Natural killer cell (primary cell): ENCODE measurements at places on chromosomes 6 and 20. TPM values are rescaled to one million over a fixed set of nuclear protein-coding genes. Genes with fewer than 3 reads are reported as not detected.

DNA sequence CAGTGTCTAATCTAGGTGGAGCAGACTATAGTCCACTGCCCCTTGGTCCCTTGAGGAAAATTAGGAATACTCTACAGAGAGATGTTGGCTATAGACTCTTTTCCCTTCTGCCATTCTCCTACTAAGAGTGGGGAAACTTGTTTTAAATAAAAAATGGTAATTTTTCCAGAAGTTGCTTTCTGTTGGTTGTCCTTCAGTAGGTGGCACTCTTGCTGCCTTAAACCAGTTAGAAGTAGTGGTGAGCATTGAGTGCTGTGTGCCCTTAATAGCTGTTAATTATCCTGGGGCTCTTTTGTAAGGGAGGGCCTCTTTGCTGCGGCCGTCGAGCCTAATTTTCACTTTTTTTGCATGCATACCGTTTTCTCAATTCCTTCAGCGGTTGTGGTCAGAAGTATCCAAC, 2.8 kb downstream of the CMTR1 start:
- DNase-seq, result no peak

DNA sequence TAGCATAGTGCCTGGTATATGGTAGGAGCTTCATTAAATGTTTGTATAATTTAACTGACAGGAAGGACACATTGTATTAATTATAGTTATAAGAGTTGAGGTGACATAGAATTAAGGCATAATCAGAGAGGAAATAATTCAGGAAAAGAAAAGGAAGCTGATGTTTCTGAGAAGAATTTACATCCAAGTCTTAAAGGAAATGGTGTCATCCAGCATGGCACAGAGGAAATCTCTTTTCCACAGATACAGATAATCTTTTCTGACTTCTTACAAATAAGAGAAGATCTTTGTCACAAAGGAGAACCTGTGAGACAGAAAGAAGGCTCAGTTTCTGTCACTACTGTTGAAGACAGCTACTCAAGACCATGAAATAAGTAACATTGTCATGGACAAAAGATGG, 222.5 kb downstream of the GJA1 start:
- DNase-seq, result no peak

Gene RIPPLY2
- total RNA-seq, result not detected

DNA sequence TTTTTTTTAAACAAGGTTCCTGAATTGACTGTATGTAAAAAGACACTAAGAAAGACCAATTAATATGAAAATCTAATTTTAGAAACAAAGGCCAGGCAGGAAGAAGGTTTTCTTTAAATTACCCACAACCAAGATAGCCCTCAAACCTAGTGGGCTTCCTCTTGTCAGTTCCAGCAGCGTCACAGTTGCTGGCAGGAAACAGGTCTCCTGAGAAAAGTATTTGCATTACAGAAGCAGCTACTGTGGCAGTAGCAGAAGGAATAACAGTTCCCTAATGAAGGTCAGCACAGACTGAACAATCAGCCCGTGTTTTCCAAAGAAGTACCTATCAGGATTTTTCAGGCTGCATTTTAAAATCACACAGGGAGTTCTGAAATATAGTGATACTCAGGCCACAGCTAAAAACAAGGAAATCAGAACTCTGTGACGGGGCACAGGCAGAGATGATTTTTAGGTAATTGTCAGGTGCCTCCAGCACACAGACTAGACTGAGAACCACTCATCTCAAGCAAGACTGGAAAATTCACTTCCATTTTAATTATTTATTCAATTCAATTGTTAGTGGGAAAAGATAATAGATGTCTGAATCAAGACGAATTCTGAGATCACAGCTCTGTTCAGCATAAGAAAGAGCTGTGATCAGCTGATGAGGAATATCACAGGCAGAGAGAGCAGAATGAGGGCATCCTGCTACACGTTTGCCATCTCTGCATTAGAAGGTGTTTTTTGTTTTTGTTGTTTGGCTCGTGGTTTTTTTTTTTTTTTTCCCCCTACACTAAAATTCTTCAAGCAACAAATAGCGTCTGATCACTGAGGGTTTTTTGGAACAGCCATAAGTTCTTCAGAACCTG, 230.5 kb upstream of the KHDRBS2 start:
- DNase-seq, result no peak

DNA sequence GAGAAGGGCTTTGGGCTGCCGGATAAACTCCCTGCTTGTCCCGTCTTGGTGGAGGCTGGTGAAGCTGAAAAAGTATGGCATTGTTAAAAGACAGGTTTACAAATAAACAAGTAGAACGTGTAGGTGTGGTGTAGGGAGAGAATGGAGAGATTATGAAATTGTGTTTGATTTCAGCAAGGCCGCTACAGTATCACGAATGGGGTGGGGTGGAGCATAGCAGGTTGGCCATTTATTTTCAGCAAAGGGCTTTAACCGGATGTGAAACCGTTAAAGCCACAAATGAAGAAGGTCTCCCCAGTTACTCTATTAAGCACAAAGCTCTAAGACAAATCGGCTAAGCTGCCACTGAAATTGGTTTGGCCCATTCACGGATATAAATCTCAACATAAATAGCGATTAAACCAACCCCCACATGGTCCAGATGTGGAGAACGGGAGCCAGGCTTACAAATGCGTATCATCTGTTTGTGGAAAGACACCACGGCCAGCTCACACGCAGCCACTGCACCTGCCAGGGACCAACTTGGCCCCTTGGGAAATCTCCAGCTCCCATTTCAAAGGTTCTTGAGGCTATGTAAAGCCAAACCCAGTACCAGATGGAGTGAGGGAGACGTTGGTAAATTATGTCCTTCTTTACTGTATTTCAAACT, 94.0 kb downstream of the ZMYND8 start:
- DNase-seq, result no peak

Gene VGLL2
- not detected for total RNA-seq

DNA sequence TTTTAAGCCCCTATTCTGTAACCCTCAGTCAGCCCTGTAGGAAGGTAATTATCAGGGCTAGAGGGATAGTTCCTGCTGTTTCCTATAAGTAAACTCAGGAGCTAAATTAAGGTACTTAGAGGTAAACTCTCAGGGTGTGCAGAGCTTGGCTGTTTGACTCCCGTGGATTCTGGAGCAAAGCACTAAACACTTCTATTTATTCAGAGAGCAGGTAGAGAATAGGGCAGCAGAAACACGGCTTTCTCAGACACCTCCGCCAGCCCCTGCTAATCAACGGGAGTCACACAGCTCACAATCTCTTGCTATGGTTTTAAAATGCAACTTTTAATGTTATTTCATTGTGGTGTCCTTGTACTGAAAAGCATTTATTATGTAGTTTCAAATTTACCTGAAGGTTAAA, 21.8 kb downstream of the PRKN start:
- no peak for DNase-seq

DNA sequence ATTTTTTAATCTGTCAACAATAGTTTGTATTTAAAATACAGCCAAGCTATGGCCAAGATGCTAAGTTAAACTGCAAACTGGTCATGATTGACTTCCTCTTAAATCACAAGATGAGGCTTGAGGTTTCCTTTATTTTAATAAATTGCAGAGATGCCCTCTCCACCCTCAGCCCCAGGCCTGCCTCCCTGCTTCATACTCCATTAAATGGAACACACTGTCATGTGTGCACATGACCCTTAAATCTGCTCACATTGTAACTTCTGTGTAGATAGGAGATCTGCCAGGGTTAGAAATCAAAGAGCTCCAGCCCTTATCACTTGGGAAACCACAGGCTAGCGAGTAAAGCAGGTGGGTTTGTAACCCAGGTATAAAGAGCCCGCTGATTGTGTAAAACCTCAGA, 20.8 kb downstream of the DUSP22 start:
- no peak for DNase-seq

DNA sequence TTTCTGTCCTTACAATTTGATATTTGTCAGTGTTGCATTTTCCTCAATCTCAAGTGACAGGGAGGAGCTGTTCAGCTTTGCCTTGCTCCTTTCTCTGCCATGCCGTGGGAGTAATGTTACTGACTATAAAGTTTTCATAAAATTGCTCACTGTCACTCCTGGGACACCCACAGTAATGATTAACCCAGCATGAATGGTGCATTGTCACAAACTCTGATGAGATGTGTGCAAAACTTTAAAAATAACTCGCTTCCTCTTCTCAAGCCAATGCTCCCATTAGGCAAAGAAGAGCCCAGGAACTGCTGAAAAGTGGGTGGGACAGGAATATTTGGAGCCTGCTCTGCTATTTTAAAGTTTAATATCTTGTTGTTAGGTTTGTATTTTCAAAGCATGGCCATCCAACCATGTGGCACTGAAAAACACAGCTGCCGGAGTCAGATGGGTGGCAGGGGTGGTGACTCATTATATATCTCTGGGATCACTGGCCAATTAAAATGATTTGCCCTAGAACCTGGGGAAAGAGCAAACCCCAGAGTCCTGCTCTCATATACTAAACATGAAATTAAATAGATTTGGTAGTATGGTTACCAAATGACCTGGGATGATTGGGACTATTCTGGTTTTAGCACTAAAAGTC, 260.1 kb downstream of the BTBD3 start:
- DNase-seq, result no peak

- DNase-seq, result peak; percentile 38
Measured at GRCh38 chr6:41682497-41683272, 44.4 kb downstream of the MDFI start.

DNA sequence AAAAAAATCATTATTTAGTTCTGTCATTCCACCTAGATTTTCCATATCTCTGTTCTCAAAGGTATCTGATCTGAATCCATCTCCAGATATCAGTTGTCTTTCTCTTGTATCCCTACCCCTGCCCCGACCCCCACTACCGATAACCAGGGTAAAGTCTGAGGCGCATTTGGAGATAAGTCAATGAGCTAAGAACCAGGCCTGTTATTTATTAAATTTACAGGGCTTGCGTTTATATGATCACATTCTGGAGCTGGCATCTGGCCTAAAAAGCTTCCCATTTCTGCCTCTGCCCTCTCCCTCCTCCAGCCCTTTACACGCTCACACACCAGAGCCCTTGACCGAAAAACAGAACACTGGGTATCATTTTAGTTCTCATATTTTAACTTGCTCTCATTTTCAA, 144.7 kb downstream of the ALDH8A1 start:
- no peak for DNase-seq

Gene TFAP2B
- not detected for total RNA-seq

DNA sequence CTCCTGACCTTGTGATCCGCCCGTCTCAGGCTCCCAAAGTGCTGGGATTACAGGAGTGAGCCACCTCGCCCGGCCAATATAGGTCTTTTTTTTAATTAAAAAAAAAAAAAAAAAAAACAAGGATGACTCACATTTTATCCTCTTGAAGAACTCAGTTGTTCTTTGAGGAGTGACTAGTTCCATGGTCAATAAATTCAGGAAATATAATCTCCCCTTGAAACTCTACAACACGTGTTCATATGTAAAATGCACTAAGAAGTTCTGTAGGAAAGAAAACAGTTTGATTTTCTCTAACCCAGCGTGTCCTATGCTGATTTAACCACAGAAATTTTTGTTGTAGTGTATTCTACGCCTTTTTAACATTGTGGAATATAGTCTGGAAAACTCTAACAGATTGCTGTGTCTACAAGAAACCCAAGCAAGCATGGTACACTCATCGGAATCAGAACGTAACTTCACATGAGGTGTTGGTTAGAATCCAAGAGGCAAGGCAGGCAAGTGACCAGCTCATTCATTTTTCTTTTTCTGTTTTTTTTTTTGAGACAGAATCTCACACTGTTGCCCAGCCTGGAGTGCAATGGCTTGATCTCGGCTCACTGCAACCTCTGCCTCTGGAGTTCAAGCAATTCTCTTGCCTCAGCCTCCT, 79.0 kb upstream of the ZNF217 start:
- no peak for DNase-seq

- no peak for DNase-seq
Measured at GRCh38 chr6:33075568-33076405, at the start of gene HLA-DPB1. Gene HLA-DPB1 (plus strand): TSS chr6:33075990. CDS start chr6:33076042, 52 bp downstream.

DNA sequence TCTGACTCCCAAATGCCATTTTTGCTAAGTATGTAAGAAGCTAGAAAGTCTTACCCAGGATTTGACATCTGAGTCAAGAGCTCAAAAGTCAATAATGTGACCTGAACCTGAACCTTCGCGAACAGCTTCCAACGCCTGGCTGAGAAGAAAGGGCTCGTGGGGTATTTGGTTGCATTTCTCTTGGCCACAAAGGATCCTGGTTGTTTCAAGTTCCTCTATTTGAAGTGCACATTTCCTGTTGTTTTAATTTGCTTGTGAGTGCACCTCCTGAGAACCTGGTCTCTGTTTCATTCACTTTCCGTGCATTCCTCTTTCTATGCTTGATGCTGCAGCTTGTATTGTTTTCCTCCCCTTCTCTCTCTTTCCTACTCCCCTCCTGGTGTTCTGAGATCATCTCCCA, 212.5 kb downstream of the FOXA2 start:
- DNase-seq, result no peak

Gene LY6G5B
- 39.9 TPM for total RNA-seq

GRCh38 chr6:36309900-36310299, 26.8 kb downstream of the BNIP5 start:
- DNase-seq, result no peak

Gene MATN4
- total RNA-seq, result not detected

Gene OPRL1
- total RNA-seq, result 1.4 TPM

GRCh38 chr20:58759947-58760346, 67.3 kb downstream of the NPEPL1 start:
- DNase-seq, result no peak

- no peak for DNase-seq
Measured at GRCh38 chr6:14550410-14550809, 432.8 kb downstream of the CD83 start.

- DNase-seq, result no peak
Measured at GRCh38 chr6:68468244-68468884, 166.7 kb upstream of the ADGRB3 start.

DNA sequence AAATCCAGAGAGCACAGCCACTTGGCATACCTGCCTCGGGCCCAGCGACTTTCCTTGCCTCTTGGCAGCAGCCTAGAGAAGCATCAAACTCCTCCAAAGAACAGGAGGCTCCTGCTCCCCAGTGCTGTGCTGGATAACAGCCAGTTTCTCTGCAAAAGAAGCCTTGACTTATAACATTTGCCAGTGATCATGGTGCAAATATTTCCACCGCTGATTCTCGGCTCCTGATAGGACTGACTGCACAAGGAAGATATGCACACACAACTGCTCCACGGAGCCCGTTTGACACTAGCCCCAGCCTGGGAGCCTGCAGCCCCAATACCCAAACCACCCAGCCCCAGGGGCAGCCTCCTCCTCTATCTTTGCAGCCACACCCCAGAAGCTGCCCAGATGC, 17.5 kb downstream of the ACSS1 start:
- DNase-seq, result no peak

GRCh38 chr20:59159493-59160376, 3.9 kb upstream of the ZNF831 start:
- peak; percentile 94 for DNase-seq

Gene SSTR4
- not detected for total RNA-seq

GRCh38 chr20:17545127-17545526, 13.9 kb upstream of the BFSP1 start:
- DNase-seq, result no peak

GRCh38 chr6:143213859-143214376, 153.2 kb downstream of the AIG1 start:
- DNase-seq, result no peak

Gene APMAP
- 207 TPM for total RNA-seq

GRCh38 chr6:131167773-131168172, 32.5 kb downstream of the AKAP7 start:
- DNase-seq, result no peak

GRCh38 chr6:142613981-142614380, 312.2 kb downstream of the ADGRG6 start:
- no peak for DNase-seq
